A375 (cell line): ENCODE measurements at places on chromosomes 11 and 22. TPM values are rescaled to one million over a fixed set of nuclear protein-coding genes. Genes with fewer than 3 reads are reported as not detected.

RFPL3 gene
- not detected in 2 replicates for total RNA-seq

KRTAP5-11 gene
- not detected in 2 replicates for total RNA-seq

KCNJ1 gene
- total RNA-seq, result not detected in 2 replicates

IL17REL gene
- not detected in 2 replicates for total RNA-seq

TRAF6 gene
- 5.0 and 6.2 TPM in 2 replicates for total RNA-seq

CARD16 gene
- total RNA-seq, result 0.40 TPM in 1 of 2 replicates, not detected in the other

USP35 gene
- 3.1 and 3.4 TPM in 2 replicates for total RNA-seq

SLC25A45 gene
- 14.1 and 15.8 TPM in 2 replicates for total RNA-seq

NRXN2 gene
- 0.24 and 0.26 TPM in 2 replicates for total RNA-seq

PHF21B gene
- total RNA-seq, result 1.0 and 6.0 TPM in 2 replicates

TMPRSS13 gene
- total RNA-seq, result not detected in 2 replicates

PLEKHB1 gene
- total RNA-seq, result 5.8 and 8.1 TPM in 2 replicates

TRIM48 gene
- total RNA-seq, result not detected in 2 replicates
